Activated CD4-positive, alpha-beta memory T cell treated with anti-CD3 and anti-CD28 coated beads, Interleukin-2, amount 10 ng/mL, durations not matched to agents 7 days and 5 days (primary cell): ENCODE measurements at places on chromosomes 3 and 15. TPM values are rescaled to one million over a fixed set of nuclear protein-coding genes. Genes with fewer than 3 reads are reported as not detected.

- DNase-seq = no peak
- no peak overlapping the region for H3K27ac ChIP-seq
- H3K4me1 ChIP-seq = peaks cover 12% of the 10 kb centered on the region
- peaks cover 21% of the 10 kb centered on the region for H3K27me3 ChIP-seq
- no peaks in the 10 kb centered on the region for H3K36me3 ChIP-seq
Observed at GRCh38 chr15:78716651-78717050, 75.6 kb upstream of the CHRNB4 start.

DNA sequence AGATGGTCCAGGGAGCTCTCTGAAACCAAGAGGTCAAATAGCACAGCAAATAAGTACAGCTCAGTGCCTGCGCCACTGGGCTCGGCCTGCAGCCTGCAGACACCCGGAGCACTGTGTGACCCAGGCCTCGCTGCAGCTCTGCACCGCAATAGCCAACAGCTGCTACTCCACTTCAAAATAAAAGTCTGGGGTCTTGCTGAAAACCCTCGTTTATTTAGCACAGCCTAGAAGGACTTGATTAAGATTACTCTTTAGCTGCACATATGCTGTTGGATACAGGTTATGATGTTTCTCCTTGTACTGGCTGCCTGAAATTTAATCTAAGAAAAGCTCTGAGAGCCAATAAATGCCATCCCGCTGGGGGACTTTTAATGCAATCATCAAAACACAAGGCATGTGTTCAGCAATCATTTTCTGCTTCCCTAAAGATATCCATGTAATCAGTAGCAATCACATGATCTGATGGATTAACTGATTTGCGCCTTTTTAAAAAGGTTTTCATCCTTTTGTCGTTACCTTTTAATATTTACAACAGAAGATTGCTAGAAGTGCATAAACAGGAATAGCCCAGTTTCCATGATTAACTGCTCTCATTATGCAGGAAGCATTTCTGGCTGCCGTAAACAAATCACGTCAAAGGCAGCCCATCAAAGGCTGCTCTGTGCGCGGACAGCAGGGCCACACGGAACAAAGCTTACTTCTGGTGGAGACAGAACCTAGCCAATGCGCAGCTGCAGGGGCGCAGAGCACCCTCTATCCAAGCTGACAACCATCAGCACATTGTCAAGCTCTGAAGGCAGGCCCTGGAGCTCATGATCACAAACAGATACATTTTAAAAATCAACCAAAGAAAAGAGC is 58.8 kb downstream of the CLASP2 start:
- peaks cover 3% of the 10 kb centered on the region for H3K36me3 ChIP-seq
- DNase-seq = no peak
- no peak overlapping the region for H3K27ac ChIP-seq
- H3K27me3 ChIP-seq = no peaks in the 10 kb centered on the region

GRCh38 chr3:58299839-58300516 is 6.1 kb upstream of the RPP14 start:
- H3K4me3 ChIP-seq = no peak overlapping the region
- no peaks in the 10 kb centered on the region for H3K36me3 ChIP-seq
- H3K4me1 ChIP-seq = peaks cover under 1% of the 10 kb centered on the region
- no peak overlapping the region for H3K27ac ChIP-seq
- no peak for DNase-seq

Gene ZNF385D
- not detected for total RNA-seq

DNA sequence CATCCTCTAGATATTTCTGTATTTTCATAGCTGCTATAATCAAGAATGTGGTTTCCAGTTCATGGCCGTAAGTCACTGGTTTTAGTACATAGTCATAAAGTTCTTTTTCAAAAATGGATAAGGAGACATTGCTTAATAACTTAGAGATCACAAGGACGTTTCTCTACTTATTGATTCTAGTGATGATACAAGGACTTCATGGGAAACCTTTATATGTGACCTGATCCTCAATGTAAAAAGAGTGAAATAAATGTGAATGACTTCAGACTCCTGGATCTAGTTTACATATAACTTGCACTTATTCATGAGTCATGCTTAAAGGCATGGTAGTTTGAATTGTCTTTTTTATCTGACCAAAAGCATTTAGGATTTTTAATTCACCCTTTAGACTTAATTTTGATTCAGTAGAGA is 35.2 kb downstream of the TSC22D2 start:
- H3K36me3 ChIP-seq = peaks cover 10% of the 10 kb centered on the region
- no peaks in the 10 kb centered on the region for H3K4me1 ChIP-seq
- no peak overlapping the region for H3K27ac ChIP-seq
- H3K4me3 ChIP-seq = no peak overlapping the region
- no peak for DNase-seq

DNA sequence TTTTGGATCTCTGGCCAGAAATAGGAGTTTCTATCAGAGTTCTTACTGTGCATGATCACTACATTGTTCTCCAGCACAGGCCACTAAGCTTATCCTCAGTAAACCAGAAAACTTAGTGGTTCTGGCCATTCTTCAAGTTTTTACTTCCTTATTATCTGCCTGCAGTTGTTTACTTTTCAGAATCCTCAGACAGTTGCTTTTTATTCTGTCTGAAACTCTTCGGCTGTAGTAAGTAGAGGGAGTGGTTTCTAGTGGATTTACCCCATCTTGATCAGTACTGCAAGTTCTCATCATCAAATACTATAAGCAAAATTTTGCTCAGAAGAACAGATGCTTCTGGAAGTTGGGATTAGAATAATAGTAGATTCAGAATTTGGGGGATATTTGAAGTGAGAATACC is 193.0 kb upstream of the RARB start:
- DNase-seq = no peak
- H3K36me3 ChIP-seq = no peaks in the 10 kb centered on the region
- H3K4me1 ChIP-seq = no peaks in the 10 kb centered on the region
- H3K27me3 ChIP-seq = no peaks in the 10 kb centered on the region
- no peak overlapping the region for H3K4me3 ChIP-seq
- H3K27ac ChIP-seq = no peak overlapping the region

- H3K4me1 ChIP-seq = peaks cover 63% of the 10 kb centered on the region
- H3K4me3 ChIP-seq = no peak overlapping the region
- DNase-seq = no peak
- H3K27me3 ChIP-seq = no peaks in the 10 kb centered on the region
- peak overlapping the region; percentile 11 for H3K27ac ChIP-seq
Observed at GRCh38 chr3:71103430-71103921, 480.1 kb downstream of the FOXP1 start.

Gene FSIP1
- 0.88 TPM for total RNA-seq

Gene IGDCC3
- not detected for total RNA-seq

GRCh38 chr3:187558990-187559389 is 111.2 kb downstream of the SST start:
- H3K36me3 ChIP-seq = no peaks in the 10 kb centered on the region
- no peaks in the 10 kb centered on the region for H3K4me1 ChIP-seq
- no peak overlapping the region for H3K27ac ChIP-seq

- no peak overlapping the region for H3K27ac ChIP-seq
- H3K4me1 ChIP-seq = no peaks in the 10 kb centered on the region
- no peak overlapping the region for H3K4me3 ChIP-seq
- H3K36me3 ChIP-seq = no peaks in the 10 kb centered on the region
- peaks cover 7% of the 10 kb centered on the region for H3K27me3 ChIP-seq
Observed at GRCh38 chr3:49616061-49616460, 58.1 kb upstream of the APEH start.

GRCh38 chr15:66496951-66497501 is 536 bp downstream of the SNAPC5 start:
- peak; percentile 16 for DNase-seq
- H3K27ac ChIP-seq = peak overlapping the region; percentile 88
- H3K4me3 ChIP-seq = peak overlapping the region; percentile 91
- H3K36me3 ChIP-seq = peaks cover 81% of the 10 kb centered on the region
- H3K4me1 ChIP-seq = peaks cover 64% of the 10 kb centered on the region
- no peaks in the 10 kb centered on the region for H3K27me3 ChIP-seq

DNA sequence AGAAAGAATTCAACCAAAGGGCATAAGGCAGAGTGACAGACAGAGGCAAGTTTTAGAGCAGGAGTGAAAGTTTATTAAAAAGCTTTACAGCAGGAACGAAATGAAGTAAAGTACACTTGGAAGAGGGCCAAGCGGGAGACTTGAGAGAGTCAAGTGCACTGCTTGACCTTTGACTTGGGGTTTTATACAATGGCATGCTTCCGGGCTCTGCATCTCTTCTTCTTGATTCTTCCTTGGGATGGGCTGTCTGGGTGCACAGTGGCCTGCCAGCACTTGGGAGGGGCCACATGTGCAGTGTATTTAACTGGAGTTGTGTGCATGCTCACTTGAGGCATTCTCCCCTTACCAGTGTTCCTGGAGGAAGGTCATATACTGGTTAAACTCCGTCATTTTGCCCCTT is 30.4 kb upstream of the KLHL25 start:
- peaks cover 6% of the 10 kb centered on the region for H3K27me3 ChIP-seq
- no peaks in the 10 kb centered on the region for H3K36me3 ChIP-seq
- H3K4me1 ChIP-seq = no peaks in the 10 kb centered on the region
- no peak overlapping the region for H3K27ac ChIP-seq

DNA sequence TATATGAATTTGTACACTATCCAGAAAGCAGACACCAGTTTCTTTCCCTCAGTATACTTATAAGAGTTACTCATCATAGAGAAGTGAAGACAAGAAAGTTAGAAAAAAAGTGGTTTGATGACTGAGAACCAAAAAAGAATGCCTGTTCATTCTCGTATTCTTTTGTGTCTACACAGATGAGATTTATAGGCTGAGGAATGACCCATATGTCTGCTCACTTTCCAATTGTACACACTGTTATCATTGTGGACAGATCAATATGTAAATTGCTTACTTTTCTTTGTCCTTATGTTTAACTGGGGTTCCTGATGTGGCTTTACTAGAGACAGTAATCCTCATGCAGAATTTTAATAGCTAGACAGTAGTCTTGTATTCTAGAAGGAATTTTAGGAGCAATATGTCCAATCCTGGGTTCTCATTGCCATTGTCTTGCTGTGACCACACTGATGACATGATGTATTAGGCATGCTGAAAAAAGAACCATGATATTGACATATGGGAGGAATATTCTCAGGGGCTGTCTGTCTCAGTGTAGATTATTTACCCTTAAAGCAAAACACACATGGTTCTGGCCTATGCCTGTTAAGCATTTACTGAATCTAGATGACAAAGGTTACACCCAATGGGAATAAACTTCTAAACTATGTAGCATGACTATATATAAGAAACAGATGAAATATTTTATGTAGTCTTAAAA is 669.7 kb downstream of the ROBO1 start:
- no peak overlapping the region for H3K4me3 ChIP-seq
- no peaks in the 10 kb centered on the region for H3K36me3 ChIP-seq
- no peak overlapping the region for H3K27ac ChIP-seq
- H3K4me1 ChIP-seq = no peaks in the 10 kb centered on the region

DNA sequence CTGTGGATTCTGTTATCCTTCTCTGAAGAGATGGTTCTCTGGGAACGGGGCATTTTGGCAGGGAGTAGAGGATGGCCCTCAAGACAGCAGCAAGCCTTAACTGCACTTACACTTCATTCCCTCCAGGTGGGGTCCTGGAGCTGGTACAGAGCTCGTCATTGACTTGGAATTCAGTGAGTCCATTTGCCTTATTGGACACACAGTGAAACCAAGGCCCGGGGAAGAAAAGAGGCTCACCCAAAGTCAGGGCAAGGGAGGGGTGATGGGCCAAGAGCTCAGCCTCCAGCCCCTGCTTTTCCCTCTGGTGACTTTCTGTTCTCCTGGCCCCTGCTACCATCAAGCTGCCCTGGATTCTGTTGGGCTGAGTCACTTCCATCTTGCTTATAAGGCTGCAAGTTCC is 125.6 kb downstream of the ETFA start:
- H3K4me3 ChIP-seq = no peak overlapping the region
- H3K27me3 ChIP-seq = peaks cover 48% of the 10 kb centered on the region
- peaks cover 21% of the 10 kb centered on the region for H3K4me1 ChIP-seq
- H3K36me3 ChIP-seq = no peaks in the 10 kb centered on the region
- no peak overlapping the region for H3K27ac ChIP-seq

DNA sequence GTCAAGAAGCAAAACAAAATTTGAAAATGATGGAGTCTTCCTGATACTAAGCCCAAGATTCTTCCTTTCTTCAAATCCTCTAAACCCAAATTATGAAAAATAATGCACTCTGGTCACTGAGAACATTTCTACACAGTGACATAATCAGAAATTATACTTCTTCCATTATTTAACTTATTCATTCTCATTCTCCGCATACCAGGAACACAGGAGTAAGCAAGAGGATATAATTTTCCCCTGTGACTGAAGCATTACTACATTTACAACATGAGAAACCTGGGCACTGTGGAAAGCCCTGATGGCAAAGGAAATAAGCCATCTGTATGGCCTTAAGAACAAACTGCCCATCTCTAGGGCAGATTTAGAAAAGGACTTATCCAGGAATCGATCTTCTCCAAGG is 47.0 kb downstream of the EXD1 start:
- H3K36me3 ChIP-seq = no peaks in the 10 kb centered on the region
- no peak overlapping the region for H3K27ac ChIP-seq
- H3K4me1 ChIP-seq = no peaks in the 10 kb centered on the region
- no peak overlapping the region for H3K4me3 ChIP-seq

Gene LYZL4
- total RNA-seq = not detected

Gene TAGLN3
- not detected for total RNA-seq

GRCh38 chr3:45781271-45781670 is 15.1 kb downstream of the SLC6A20 start:
- DNase-seq = peak; percentile 9
- H3K4me3 ChIP-seq = no peak overlapping the region
- H3K27me3 ChIP-seq = peaks cover 19% of the 10 kb centered on the region
- no peak overlapping the region for H3K27ac ChIP-seq
- H3K36me3 ChIP-seq = no peaks in the 10 kb centered on the region

DNA sequence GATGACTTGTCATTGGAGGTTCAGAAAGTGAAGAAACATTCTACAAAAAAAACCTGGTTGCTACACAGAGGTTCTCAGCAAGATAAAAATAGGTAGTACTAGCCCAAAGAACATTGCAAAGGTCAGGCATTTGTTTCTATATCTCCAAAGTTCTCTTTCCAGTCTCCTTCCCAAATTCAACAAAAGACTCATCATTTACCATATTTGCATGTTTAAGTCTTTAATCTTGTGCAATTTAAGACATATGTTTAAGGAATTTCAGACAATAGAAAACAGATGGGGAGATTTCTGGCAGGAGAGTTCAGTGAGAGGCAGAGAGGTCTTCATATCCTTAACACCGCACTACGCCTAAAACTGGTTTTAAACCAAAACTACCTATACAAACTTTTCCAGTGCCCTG is 173.8 kb upstream of the THBS1 start:
- no peak overlapping the region for H3K27ac ChIP-seq
- H3K4me1 ChIP-seq = peaks cover 8% of the 10 kb centered on the region
- no peak overlapping the region for H3K4me3 ChIP-seq

Gene CLDN18
- not detected for total RNA-seq

DNA sequence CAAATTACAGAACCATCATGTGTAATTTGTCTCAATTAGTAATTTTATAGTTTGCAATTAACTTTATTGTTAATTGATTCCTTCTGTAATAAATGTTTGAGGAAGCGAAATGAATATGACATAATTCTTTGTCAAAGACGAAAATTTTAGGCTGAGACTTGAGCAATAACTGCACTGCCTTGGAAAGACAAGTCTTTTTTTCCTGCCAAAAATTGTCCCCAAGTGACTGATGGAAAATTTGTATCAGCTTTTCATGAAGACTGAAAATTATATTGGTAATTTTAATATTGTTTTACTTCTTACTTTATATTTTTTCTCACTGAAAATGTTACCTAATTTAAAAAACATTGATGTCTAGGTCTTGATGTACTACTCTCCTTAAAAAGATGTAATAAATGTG is 622.6 kb downstream of the NLGN1 start:
- DNase-seq = no peak
- H3K27me3 ChIP-seq = no peaks in the 10 kb centered on the region
- no peaks in the 10 kb centered on the region for H3K4me1 ChIP-seq
- no peak overlapping the region for H3K4me3 ChIP-seq

Gene CHST2
- 1.4 TPM for total RNA-seq
